ENCODE measurements at places on chromosomes 5 and 9.

DNA sequence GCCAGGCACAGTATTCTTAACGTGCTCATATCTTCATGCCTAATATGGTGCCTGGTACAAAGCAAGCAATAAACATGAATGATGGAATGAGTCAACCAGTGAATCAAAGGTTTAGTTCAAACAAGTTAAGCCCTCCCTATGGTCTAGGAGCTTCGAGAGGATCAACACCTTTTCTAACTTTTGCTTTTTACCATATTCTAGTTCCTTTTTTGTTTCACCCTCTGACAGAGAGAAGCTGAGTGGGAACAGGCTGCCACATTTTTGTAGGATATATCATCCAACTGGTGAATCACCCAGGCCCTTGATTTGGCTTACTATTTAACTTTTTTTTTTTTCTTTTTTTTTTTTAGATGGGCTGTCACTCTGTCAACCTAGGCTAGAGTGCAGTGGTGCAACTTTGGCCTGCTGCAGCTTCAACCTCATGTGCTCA is 39.3 kb upstream of the TNC start:
- DNase-seq = no peak

DNA sequence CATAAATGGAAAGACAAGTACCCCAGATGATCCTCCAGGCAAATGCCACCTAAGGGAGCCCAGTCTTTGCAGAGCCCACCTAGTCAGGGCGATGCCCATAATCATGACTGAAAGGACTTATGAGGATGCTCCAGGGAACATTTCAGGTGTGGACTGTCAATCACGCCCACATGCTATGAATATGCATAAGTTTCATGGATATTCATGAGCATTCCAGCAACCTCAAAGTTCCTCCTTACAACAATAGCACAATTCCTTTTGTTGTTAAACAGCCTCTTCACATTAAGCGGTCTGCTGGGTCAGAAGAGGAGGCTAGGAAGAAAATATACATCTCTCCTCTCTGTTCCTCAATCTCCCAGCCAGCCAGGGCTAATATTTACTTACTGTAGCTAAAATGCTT is 161.6 kb downstream of the C5orf15 start:
- DNase-seq = no peak

DNA sequence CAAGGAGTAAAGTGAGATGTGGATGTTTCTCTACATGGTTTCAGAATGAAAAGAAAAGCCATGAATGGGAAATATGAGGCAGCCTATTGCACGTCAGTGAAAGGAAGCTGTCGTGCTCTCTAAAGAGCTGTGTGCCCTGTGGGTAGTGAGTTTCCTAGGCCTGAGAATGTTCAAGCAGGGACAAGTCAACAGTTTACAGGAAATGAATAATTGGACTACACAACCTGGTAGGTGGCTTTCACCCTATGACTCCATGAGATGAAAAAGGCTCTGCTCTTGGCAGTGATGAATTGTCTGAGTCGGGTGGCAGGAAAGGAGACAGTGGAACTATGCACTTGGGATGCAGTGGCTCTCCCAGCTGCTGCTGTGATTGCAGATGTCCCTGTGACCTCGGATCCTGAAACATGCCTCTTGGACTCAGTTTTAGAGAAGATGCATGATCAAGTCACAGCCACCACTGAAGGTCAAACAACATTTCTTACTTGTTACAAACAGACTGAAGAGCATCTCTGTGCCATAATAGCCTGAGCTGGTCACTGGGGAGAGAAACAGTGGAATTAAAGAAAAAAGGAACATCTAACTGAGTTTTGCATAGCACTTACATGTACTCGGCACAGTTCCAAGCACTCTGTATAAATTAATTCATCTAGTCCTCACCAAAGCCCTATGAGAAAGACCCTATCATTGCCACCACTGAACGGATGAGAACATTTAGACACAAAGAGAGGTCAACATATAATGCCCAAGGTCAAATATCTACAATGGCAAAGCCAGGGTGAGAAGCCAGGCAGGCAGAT is 293.7 kb downstream of the SPOCK1 start:
- DNase-seq = no peak

GRCh38 chr5:89117124-89117644 is 234.2 kb upstream of the MEF2C start:
- no peak for DNase-seq

GRCh38 chr9:99359336-99359735 is 137.3 kb downstream of the SEC61B start:
- DNase-seq = no peak

DNA sequence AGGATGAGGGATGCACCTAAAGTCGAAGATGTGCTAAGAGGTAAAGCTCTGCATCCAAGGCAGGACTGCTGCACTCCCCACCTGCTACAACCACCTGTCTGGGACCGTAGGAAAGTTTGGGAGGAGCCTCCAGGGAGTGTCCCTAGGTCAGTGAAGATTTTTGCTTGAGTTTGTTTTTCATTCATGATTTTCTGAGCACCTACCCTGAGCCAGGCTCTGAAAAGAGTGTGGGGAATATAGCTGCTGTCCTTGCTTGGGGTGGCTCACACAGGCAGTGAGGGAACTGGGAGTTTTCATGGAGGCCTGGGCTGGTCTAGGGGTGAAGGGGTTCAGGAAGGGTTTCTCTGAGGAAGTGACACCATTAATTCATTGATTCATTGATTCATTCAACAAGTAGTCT is 48.9 kb downstream of the SAR1B start:
- DNase-seq = no peak

GRCh38 chr5:63727583-63727982 is 234.7 kb downstream of the HTR1A start:
- no peak for DNase-seq

DNA sequence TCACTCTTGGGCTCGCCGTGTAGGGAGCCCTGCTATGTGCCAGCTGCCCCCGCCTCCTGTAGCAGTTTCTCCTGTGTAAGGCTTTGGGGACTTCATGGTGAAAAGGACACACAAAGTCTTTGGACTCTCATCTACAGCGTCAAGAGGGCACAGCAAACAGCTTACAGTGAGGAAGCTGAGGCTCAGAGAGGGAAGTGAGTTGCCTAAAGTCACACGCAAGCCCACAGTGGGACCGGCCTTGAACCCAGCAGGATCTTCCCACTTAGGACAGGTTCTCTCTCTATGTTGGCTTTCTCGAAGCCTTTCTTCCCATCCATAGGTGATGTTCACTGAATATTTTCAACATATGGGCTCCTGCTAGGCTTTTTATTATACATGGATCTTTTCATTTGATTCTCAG is 9.8 kb upstream of the PRRX2 start:
- DNase-seq = no peak
